ENCODE measurements at places on chromosomes 7 and 10.

GRCh38 chr7:95478272-95479037 lies 7.3 kb upstream of the ASB4 start:
- no peak for DNase-seq

GRCh38 chr10:80528185-80528700 lies 9.5 kb upstream of the SH2D4B start:
- DNase-seq, result no peak

- peak; percentile 58 for DNase-seq
Measured at GRCh38 chr7:15508258-15508657, 53.6 kb downstream of the AGMO start.

DNA sequence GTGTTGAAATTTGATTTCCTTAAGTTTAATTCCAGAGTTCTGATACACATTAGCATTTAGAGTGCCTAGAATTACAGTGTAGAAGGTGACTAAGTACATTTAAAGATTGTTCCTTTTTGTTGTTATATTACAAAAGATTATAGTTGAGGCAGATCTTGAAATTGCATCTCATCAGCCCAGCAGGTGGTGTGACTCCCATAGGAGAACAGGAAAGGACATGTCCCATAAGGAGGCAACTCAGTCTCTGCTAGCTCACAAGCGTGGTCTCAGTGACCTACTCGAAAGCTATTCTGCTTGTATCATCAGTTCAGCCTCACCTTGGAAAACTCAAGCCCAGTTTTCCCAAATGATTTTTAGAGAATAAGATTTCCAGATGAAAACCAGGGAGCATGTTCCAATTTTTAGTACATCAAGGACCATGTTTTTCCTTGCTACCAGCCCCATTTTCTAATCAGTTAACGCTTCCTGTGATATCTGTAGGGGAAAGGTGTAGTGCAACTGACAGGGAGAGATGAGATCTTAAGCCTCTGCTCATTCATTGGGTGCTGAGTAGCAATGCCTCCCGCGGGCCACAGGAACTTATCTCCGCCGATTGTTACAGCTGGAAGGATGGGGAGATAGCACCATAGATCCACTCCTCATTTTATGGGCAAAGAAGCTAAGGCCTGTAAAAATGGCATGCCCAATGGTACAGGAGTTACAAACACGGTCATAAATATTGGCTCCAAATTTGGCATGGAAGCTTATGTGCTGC lies 1.1 kb upstream of the GNAI1 start:
- peak; percentile 41 for DNase-seq

DNA sequence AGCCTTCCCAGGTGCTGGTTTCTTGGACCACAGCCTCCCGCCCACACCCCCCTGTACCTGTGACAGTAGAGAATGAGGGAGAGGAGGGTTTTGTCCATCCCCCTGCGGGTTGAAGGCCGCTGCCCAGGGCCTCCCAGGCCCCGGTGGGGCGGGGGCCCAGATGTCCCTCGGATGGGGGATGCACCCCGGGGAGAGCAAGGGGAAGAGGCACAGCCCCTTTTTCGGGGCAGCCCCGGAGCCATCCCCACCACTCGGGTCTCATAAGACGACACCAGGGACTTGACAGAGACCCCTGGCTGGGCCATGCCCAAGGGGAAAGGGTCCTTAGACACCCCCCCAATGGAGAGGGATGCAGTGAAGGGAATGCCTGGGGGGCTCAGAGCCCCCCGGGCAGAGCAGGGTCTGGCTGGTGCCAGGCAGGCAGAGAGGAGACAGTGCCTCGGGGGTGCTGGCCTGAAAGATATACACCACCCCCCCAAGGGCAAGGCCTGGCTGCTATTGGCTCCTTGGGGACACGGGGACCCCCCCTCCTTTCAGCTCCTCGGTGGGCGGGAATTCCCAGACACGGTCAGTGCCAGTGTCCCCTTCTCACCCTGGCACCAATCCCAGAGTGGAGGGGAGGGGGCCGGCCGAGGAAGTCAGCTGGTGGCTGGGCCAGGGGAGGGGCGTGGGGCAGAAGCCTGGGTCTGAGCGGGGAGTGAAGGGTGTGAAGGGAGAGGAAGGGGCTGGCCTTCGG lies 3.7 kb upstream of the SPACDR start:
- DNase-seq, result no peak

DNA sequence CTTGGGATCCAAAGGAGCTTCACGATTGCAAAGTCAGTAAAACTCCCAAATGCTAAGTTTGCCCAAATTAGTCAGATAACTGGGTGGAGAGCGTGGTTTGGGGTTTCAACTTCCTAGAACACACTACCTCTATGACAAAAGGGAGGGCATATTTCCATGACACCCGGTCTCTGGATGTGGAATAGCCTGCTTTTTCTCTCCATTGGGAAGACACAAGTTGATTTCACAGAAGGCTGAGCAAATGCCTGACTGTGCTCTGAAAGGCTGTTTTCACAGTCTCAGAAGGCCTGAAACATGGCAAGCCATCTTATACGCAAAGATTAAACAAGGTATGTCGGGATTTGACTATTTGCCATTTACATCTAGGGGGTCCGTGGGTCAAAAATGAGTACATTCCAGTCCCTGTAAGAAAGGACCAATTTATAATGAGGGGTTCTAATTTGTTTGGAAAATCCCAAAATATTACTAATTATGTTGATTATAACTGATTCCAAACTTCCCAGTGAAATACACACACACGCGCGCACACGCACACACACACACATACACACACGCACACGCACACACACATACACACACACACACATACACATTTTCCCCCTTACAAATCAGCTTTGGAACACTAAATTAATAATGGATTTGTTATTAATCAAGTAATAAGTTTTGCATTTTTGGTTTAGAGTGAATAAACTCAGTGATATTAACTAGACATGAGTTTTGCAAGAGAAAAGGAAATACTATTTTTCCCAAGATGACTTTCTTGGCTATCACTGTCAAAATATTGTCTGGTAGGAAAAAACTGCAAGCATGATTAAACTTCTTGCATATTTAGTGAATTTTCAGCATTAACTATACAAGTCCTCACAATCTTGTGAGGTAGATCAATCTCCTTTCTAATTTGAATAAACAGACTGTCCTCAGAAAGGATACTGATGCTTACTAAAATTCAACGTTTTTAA lies 105.0 kb downstream of the PRTFDC1 start:
- DNase-seq, result no peak

GRCh38 chr7:48255046-48255445 lies 83.8 kb downstream of the ABCA13 start:
- peak; percentile 71 for DNase-seq

DNA sequence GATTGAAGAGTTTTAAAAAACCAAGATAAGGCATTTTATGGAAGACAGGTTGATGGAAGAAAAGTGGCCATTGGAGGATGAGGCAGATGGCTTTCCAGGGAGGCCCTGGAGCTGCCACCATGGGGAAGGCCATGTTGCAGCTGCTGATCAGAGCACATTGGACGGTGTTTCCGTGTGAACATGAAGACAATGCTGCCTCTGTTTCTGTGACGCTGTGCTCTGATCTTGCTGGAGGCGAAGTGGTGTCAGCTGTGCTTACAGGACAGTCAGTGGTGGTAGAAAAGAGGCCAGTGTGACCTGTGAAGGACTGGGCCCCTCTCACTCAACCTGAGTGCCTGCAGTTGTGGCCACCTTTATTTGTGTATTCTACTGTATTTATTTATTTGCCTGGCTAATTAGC lies 132.9 kb downstream of the FAM204A start:
- DNase-seq, result no peak

GRCh38 chr10:110501142-110501937 lies 3.6 kb downstream of the DUSP5 start:
- peak; percentile 97 for DNase-seq

GRCh38 chr10:44385696-44386441 lies 972 bp upstream of the CXCL12 start:
- no peak for DNase-seq
